Endothelial cell (in vitro differentiated cells): ENCODE measurements at places on chromosomes 5 and 9.

GRCh38 chr9:113584428-113585084 lies 121.0 kb downstream of the RGS3 start:
- DNase-seq = no peak
- no peak overlapping the region for H3K4me3 ChIP-seq
- peaks cover 42% of the 10 kb centered on the region for H3K36me3 ChIP-seq

DNA sequence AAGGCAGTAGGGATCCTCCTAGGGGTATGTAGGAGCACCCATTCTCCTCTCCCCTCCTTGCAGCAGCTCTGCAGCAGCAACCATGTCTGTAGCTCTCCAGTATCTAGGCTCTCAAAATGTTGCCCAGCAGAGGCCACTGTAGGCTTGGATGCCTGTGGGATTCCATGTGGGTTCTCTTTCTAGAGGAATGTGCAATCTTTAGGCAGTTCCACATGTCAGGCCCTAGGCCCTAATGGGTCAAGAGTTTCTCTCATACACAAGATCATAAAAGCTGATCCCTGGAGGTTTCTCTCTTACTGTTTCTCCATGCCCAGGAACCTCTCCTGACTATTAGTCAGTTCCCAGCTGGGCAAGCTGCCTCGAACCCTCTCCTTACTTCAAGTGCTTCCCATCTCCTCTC lies 215.8 kb downstream of the FRMD3 start:
- peaks cover 2% of the 10 kb centered on the region for H3K27me3 ChIP-seq
- DNase-seq = no peak
- no peak overlapping the region for H3K4me3 ChIP-seq

DNA sequence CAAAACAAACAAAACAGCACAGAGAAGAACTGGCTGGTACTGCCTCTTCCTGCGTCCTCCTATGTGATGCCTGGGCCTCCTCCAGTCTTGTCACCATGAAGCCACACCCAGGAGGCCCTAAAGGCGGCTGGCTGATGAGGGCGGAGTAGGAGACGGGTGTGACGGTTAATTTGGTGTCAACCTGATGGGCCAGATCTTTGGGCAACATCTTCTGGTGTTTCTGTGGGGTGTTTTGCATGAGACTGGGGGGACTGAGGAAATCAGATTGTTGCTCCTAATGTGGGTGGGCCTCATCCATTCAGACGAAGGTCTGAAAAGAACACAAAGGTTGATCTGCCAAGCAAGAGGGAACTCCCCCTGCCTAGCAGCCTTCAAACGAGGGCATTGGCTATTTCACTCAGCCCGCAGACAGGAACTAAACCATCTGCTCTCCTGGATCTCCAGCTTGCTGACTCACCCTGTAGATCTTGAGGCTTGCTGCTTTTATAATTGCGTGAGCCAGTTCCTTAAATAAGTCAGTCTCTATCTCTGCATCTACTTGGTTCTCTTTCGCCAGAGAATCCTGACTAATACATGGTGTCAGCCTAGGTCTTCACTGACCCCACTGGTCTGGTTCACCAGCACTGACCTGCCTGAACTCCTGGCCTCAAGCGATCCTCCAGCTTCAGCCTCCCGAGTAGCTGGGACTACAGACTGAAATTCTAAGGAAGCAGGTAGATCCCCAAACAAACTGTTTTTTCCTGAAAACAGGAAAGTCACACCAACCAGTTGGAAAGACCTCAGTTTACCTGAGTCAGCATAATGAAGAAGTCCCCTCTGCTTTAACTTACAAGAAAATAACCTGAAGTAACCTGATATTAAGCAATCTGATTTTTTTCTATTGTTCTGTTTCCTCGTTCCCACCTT lies 12.8 kb upstream of the ZFP62 start:
- no peak overlapping the region for H3K27ac ChIP-seq
- no peak for DNase-seq
- no peaks in the 10 kb centered on the region for H3K4me1 ChIP-seq
- H3K27me3 ChIP-seq = peaks cover 1% of the 10 kb centered on the region

DNA sequence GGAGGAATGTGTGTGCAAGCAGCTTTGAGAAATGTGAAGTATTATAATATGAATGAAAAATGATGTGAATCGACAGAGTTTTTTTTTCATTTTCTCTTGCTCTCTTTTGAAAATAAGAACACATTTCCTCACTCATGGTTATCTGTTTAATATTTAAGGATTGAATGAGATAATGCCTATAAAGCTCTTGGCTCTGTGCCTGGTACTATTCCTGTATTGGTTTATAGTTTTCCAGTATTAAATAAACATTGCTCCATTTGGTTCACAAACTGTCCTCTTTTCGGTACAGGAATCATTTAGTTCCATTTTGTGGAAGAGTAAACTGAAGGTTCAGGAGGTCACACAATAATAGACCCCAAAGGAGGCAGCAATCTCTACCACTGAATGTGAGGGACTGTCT lies 1185.5 kb upstream of the WWC1 start:
- H3K27me3 ChIP-seq = peaks cover 5% of the 10 kb centered on the region
- no peaks in the 10 kb centered on the region for H3K36me3 ChIP-seq
- no peak overlapping the region for H3K27ac ChIP-seq
- no peaks in the 10 kb centered on the region for H3K4me1 ChIP-seq
- no peak for DNase-seq
- no peak overlapping the region for H3K4me3 ChIP-seq

DNA sequence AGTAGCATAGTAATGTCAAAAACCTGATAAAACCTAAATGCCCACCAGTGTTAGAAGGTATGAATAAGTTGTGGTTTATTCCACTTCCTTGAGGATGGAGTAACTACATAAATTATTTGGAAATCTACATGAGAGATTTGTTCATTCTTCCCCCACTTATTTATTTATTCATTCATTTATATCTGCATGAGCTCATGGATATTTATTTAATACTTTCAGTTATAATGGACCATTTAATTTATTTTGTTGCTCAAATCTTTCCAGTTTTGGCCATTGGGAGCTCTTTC lies 223.8 kb upstream of the S1PR3 start:
- H3K27ac ChIP-seq = no peak overlapping the region
- DNase-seq = no peak
- H3K36me3 ChIP-seq = no peaks in the 10 kb centered on the region

DNA sequence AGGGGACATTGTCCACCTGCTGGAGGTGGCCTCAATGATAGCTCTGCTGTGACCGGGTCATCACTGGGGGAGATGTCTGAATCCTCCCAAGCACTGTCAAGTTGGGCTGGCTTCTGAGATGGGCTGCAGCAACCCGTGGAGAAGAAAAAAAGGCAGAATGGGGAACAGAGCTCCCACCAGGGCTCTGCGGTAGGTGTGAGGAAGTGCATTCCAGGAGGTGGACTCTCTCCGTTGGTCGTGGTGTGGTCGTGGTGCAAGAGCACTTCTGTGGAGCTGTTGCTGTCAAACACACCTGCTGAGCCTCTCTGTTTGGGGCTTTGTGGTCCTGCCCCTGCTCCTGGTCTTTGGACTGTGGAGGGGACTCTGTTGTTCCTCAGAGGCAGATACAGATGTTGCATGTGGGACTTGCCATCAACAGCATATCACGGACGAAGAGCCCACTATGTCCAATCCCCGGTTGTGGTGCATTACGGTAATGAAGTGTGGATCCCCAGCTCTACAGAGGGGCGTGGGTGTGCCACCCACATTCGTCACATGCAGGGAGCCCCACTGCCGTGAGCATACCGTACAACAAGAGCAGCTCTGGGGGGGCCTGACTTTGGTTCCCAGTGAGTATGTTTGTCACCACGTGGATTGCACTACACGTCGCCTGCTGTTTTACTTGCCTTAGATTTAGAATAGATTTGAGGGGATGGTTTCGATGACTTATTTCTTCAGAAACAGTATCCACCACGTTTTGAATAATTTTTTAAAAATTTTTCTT lies 36.0 kb upstream of the PITX1 start:
- H3K27ac ChIP-seq = no peak overlapping the region
- no peak overlapping the region for H3K4me3 ChIP-seq
- H3K36me3 ChIP-seq = no peaks in the 10 kb centered on the region
- peaks cover 2% of the 10 kb centered on the region for H3K27me3 ChIP-seq
- peaks cover 6% of the 10 kb centered on the region for H3K4me1 ChIP-seq

DNA sequence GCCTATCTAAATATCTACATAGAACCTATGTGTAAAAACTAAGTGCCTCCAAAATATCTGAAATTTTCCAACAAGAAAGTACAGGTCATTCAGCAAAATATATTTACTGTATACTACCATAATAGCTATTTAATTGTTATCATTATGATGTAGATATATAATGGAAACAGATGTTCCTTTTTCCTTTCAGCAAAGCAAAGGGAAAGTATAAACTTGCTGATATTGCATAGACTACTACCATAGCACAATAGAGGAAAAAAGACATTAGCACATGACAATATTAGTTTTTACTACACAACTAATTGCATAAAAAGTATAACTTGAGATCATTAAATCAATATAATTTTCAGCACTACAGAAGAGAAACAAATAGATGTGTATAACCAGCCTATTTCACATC lies 14.9 kb downstream of the NR2F1-AS1 start:
- H3K27me3 ChIP-seq = peaks cover under 1% of the 10 kb centered on the region
- H3K4me1 ChIP-seq = peaks cover 6% of the 10 kb centered on the region

DNA sequence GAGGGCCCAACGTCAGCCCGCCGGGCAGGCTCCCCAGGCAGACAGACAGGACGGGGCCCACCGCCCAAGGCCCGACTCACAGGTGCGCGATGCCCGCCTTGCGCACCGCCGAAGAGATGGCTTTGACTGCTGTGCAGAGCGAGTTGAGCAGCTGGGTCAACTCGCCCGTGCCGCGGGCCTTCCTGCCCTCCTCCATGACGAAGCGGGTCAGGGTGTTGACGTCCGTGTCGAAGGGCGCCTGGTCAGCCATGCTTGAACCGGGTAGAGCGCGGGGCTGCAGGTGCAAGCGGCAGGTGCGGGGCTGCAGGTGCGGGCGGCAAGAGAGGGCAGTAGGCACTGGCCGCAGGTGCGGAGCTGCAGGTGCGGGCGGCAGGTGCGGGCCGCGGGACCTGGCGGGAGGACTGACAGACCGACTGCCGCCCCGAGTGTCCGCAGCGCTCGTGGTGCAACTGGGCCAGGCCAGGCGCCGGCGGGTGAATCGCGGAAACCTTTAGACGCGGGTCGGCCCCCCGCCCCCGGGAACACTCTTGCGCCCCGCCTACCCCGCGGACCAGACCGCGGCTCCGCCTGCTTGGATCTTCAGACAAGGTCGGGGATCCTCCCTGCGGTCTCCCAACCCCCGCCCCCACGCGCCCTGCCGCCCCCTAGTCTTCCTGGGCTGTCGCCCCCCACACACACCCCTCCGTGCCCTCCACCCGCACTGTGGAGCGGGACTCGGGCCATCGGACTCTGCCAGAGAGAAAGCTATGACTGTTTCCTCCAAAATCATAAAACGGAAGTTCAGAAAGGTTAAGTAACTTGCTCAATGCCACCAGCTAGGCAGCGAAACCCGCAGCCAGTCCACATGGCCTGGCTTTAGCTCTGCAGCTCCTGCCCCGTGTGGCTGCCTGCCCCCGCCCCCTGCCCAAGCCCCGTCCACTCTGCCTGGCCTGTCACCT lies at the start of gene FBP1:
Gene FBP1, minus strand, starts transcription at position 458 of the 938 bp plus-strand sequence. Its CDS starts 208 bp downstream, at position 250.
- peaks cover 9% of the 10 kb centered on the region for H3K27me3 ChIP-seq
- H3K36me3 ChIP-seq = no peaks in the 10 kb centered on the region
- H3K4me3 ChIP-seq = peak within 1 kb of the TSS; percentile 87
- peaks cover 6% of the 10 kb centered on the region for H3K4me1 ChIP-seq
- peak within 1 kb of the TSS; percentile 3 for H3K27ac ChIP-seq
- peak; percentile 32 for DNase-seq

DNA sequence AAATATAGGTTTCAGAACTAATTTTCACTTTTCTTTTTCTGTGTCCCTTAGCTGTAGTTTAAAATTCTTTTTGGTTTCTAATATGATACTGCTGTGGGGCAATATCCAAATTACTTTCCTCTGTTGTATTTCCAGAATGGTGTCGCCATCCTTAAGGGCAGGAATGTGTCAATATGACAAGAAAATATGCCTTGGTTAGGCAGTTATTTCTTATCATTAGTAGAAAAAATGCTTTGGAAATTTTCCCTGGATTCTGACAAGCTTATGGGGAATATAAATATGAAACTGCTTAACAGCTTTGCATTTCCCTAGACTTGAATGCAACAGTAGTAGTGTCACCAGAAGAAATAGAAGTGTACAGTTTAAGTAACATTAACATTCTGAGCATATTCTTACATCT lies 29.4 kb downstream of the ANKRD34B start:
- peaks cover 20% of the 10 kb centered on the region for H3K4me1 ChIP-seq
- peak overlapping the region; percentile 84 for H3K27ac ChIP-seq
- H3K36me3 ChIP-seq = no peaks in the 10 kb centered on the region

DNA sequence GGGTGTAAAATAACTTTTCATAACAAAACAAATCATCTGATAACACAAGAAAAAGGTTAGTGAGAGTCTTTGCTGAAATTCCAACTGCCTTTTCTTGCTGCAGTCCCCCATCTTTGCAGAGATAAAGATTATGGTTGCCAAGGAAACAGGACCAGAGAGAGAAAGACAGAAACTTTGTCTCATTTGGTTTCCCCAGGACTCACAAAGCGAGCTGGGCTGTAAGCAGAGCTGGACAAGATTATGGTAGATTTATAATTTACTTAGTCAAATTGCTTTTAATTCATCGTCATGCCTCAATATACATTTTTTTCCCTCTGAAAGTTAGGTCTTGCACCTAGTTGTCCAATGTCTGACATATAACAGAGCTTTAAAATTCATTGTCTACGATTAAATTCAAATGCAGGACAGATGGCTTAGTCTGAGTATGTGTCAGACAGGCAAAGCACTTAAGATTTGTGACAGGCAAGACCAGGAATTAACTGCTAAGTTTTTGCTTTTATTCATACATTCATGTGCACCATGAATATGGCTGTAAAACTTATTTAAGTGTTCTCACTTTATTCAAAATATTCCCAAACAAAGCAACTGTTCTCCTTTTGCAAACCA lies 17.4 kb downstream of the ENC1 start:
- no peak for DNase-seq
- no peak overlapping the region for H3K27ac ChIP-seq
- peaks cover 6% of the 10 kb centered on the region for H3K27me3 ChIP-seq
- H3K4me3 ChIP-seq = no peak overlapping the region
- H3K4me1 ChIP-seq = peaks cover 3% of the 10 kb centered on the region
- peaks cover 8% of the 10 kb centered on the region for H3K36me3 ChIP-seq

GRCh38 chr9:123611226-123611625 lies 255.2 kb downstream of the CRB2 start:
- no peak for DNase-seq
- no peak overlapping the region for H3K27ac ChIP-seq
- peaks cover 3% of the 10 kb centered on the region for H3K4me1 ChIP-seq
- H3K36me3 ChIP-seq = no peaks in the 10 kb centered on the region
- H3K27me3 ChIP-seq = no peaks in the 10 kb centered on the region

- peaks cover 9% of the 10 kb centered on the region for H3K27me3 ChIP-seq
- H3K4me1 ChIP-seq = peaks cover 9% of the 10 kb centered on the region
- no peak overlapping the region for H3K27ac ChIP-seq
- no peaks in the 10 kb centered on the region for H3K36me3 ChIP-seq
- DNase-seq = no peak
Measured at GRCh38 chr9:33453999-33454660, 6.7 kb upstream of the AQP3 start.

GRCh38 chr9:122159925-122160246 lies 178 bp downstream of the MORN5 start:
- H3K4me3 ChIP-seq = peak overlapping the region; percentile 99
- no peak for DNase-seq
- peaks cover 15% of the 10 kb centered on the region for H3K27me3 ChIP-seq

GRCh38 chr5:125452991-125453390 lies 706.6 kb upstream of the ZNF608 start:
- H3K27ac ChIP-seq = no peak overlapping the region
- H3K4me1 ChIP-seq = no peaks in the 10 kb centered on the region
